ENCODE measurements at places on chromosomes 4 and X.
A peak's percentile ranks its signal among the peaks of the same experiment; 100 is the strongest.

- no peak for DNase-seq
These were observed 169.4 kb downstream of the PTTG2 start for GRCh38 chr4:38129460-38130227.

DNA sequence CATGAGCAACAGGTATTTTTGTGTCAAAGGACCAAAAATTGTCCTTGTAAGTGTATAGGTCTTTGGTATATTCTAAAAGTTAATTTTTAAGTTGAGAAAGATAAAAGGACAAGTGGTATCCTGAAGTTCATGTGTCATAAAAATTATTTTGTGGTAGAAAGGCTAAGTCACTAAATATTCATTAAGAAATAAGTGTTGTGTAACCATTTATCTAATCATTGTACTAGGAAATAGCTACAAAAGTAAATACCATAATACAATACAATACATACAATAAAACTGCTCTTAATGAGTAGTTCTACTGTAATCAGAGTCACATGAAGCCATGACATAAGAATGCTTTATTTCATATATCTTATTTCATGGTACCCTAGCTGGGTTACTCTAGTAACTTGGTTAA, 82.5 kb upstream of the ATOH1 start:
- no peak for DNase-seq

- no peak for DNase-seq
These were observed 31.7 kb downstream of the PSAPL1 start for GRCh38 chr4:7403001-7403400.

GRCh38 chrX:148416142-148416541, 84.3 kb upstream of the AFF2 start:
- peak; percentile 67 for DNase-seq

DNA sequence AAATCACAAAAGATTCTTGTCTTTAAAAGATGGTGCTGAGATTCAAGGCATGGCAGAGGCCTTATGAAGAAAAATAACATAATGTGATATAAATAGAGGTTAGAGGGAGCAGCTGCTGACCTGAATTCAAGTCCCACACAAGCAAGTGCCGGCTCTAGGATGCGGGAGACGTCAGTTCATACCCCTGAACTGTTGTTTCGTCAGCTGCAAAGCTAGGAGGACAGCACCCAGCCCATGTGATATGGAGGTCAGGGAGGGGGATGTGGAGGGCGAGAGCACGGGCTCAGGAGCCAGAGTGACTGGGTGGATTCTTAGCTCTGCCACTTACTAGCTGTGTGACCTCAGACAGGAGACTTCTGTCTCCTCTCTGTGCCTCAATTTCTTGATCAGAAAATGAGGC, 77.9 kb downstream of the JAKMIP1 start:
- no peak for DNase-seq

- peak; percentile 15 for DNase-seq
These were observed 42.2 kb downstream of the SMIM10L2A start for GRCh38 chrX:135463937-135464336.

GRCh38 chr4:40874331-40874730, 124.6 kb downstream of the NSUN7 start:
- DNase-seq, result no peak
